ENCODE measurements at places on chromosomes 2 and 18.

GRCh38 chr2:145185696-145186095 is 665.8 kb upstream of the ZEB2 start:
- no peak for DNase-seq

DNA sequence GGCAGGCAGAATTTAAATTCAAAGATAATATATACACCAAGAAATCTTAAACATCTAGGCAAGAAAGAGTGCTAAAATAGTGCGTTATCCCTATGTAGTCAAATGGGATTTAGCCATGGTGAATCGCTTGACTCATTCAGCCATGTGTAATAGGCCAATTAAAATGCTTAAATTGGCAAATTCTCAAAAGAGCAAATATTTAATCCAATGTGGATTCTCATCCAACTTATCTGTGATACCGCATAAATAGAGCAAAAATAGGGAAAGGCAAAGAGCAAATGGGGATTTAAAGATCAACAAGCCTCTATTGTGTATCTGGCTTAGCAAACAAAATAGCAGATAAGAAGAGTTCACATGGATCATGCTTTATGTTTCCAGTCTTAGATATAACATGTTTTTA is 123.2 kb upstream of the RPRM start:
- no peak for DNase-seq

DNA sequence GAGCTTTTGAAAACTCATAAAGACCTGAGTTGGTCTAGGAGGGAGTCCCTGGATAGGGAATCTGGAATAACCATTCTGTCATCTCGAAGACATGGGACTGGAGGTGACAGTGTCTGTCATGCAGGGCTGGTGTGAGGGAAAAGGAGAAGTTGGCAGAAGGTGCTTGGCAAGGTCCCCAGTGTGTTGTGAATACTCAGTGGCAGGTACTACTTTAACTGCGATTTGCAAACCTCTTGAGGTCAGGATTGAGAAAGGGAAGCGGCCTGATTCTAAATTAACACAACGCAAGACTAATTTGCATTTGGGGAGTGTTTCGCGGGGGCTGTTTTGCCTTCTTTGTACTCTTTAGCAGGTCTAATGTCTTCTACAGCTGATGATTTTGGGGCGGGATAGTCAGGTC is 77.0 kb upstream of the TMEM200C start:
- DNase-seq: no peak

- no peak for DNase-seq
Measured at GRCh38 chr2:40352041-40352702, 99.7 kb downstream of the SLC8A1 start.

- no peak for DNase-seq
Measured at GRCh38 chr2:106277426-106277825, 83.3 kb upstream of the UXS1 start.

DNA sequence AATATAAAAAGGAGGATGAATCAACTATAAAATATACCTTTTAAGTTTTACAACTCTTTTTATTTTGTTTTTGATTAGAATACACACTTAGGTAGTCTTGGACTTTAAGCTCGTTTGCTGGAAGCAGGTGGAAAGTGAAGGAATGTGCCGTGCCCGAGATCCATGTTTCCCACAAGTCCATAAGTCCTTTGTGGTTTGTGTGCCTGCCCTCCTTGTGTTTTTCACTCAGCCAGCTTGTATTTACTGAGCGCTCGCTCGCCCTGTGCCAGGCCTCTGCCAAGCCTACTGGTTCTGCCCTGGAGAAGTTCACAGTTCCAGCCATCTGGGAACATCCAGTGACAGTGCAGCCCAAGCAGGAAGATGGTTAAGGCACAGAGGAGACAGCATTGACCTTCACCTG is 142.6 kb downstream of the MGAT5 start:
- DNase-seq: no peak

DNA sequence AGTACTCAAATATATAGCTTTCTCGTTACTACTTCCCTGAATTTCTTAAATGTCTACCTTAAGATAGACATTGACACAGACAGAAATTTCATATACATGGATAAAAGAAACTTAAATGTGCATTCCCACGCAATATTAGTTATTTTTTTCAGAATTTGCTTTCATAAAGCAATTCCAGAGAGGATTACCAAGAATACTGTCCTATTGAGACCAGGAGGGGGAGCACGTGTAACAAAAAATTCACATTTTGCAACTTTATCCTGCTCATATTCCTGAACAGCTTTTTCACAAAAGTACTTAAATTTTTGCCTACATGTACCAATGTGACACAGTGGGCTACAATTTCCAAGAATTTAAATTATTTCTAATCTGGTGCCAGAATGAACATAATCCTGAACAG is 30.7 kb upstream of the ERCC3 start:
- DNase-seq: no peak

- no peak for DNase-seq
Measured at GRCh38 chr2:98833172-98833916, 102.4 kb upstream of the MGAT4A start.

GRCh38 chr2:101124643-101125366 is 26.4 kb downstream of the TBC1D8 start:
- DNase-seq: no peak

- DNase-seq: no peak
Measured at GRCh38 chr2:12861344-12861930, 144.7 kb downstream of the TRIB2 start.

- DNase-seq: no peak
Measured at GRCh38 chr2:64214281-64215115, 70.3 kb upstream of the PELI1 start.

- DNase-seq: no peak
Measured at GRCh38 chr2:172293952-172294351, 133.4 kb upstream of the ITGA6 start.

DNA sequence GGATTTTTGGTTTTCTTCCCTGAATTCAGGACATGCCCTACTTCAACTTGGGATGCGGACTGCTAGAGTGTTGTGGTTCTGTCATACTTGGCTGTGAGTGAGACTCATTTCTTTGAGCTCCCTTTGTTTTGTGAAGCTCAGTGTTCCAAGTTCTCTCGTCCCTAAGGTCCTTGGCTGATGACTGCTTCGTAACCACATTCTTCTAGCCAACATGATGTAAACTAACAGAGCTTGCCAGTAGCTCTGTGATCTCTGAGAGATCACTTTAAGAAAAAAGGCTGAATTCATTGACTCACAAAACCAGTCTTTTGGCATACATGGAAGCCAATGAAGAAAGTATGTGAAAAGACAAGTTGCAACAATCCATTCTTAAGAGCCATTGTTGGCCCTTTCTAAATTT is 96.9 kb upstream of the MSTN start:
- no peak for DNase-seq

GRCh38 chr2:98606431-98606830 is 1.9 kb downstream of the COA5 start:
- DNase-seq: no peak

DNA sequence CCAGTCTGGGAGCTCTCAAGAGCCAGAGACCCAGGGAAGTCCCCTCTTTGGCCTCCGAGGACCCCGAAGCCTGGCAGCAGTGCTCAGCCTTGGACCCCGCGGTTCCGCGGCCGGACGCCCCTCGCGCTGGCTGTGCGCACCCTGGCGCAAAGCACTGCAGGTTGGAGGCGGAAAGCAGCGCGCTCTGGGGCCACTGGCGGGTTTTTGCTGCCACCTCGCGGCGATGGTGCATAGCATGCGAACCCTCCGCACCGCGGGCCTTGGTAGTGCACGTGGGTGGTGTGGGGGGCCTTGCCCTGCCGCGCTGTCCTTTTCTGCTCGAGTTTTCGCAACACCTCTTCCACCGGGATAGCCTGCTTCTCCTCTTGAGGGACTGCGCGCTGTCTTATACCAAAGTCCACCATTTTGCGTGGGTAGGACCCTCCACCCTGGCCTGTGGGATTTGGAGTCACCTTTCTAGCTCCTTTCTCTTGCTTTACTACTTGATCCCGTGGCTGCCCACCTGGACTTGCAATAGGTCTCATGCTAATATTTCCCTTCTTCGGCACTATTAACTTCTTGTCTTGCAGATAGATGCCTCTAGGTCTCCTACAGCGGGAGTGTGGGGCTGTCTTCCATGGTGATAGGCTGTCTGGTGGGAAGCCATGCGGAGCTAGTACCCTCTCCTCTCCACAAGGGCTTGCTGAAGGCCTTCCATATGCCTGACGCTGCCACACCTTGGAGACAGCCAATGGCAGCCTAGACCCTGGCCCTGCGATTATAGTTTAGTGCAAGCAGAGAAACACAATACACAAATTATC is 14.3 kb downstream of the SIX3 start:
- peak; percentile 55 for DNase-seq

- no peak for DNase-seq
Measured at GRCh38 chr2:150729495-150729955, 242.1 kb upstream of the RND3 start.

GRCh38 chr2:94759211-94759610 is 112.0 kb upstream of the TEKT4 start:
- DNase-seq: no peak

GRCh38 chr18:31070206-31070605 is 27.7 kb upstream of the DSC3 start:
- DNase-seq: no peak

DNA sequence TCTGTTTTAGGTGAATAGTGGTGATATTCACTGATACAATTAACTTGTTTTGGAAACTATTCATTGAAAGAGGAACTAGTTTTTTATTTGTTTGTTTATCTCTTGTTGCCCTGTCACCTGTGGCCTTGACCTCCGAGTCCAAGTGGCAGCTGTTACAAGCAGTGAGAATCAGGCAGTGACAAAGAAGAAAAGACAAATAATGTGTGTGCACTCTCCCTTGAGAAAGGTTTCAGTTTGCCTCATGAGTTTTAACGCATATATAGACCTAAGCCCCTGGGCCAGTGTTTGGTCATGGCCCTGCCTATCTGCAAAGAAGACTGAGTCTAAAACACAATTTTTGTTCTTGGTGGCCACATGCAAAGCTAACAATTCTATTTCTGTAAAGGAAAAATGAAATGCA is 15.3 kb downstream of the KYNU start:
- no peak for DNase-seq

DNA sequence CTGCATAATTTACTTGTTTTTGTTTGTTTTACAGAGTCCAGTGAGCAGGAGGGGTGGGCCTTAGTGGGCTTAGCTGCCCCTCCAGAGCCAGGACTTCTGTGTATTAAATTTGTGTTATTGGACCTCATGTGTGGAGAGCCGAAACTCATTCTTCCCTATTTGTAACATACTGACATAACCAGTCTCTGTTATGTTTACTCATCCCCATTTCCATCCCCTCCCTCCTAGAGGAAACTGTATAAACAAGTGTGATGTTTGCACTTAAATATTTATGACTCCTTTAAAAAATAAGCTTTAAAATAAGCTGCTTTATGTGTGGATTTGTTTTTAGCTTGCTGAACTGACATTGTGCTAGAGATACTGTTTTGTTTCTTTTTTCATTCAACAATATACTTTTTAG is 13.8 kb downstream of the ZNF512 start:
- DNase-seq: no peak

- no peak for DNase-seq
Measured at GRCh38 chr2:118291251-118291880, 203.1 kb downstream of the INSIG2 start.

- DNase-seq: no peak
Measured at GRCh38 chr2:74571058-74571457, 16.5 kb downstream of the DOK1 start.

GRCh38 chr2:46042207-46042637 is 255.0 kb upstream of the EPAS1 start:
- no peak for DNase-seq

DNA sequence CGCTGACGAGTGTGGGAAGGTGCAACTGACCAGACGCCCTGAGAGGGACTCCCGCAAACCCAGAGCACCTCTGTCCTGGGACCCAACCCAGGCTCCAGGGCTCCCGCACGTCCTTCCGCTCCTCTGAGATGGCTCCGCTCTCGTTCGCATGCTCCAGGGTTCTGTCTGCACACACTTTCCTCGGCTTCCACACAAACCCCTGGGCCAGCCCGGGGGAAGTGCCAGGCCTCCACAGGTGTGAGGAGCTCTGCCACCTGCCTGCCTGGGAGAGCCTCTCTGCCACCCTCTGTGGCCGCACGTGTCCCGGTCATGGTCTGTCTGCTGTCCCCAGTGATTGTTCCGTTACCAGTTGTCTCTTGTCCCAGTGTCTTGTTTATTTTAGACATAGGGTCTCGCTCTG is 222.9 kb downstream of the HDAC4 start:
- no peak for DNase-seq

DNA sequence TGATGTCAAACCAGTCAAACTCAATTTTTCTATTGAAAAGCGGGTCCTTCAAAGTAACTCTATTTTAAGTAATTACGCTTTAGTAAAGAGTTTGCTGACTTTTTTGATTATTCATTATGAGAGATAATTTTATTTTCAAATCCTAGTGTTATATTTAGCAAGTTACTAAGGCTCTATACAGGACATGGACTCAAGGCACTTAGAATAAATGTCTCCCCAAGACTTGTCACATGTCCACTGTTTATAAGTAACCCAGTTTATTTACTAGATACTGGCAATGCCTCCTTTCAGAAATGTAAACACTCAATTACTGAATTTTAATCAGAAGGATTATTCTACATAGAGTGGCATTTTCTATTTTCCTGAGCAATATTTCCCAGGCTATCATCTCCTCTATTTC is 638.1 kb downstream of the ERBB4 start:
- no peak for DNase-seq

- no peak for DNase-seq
Measured at GRCh38 chr2:174682007-174682577, 82.2 kb downstream of the CHRNA1 start.

GRCh38 chr18:57954935-57955334 is 89.1 kb upstream of the NEDD4L start:
- no peak for DNase-seq

- no peak for DNase-seq
Measured at GRCh38 chr2:227456772-227457171, 15.2 kb upstream of the AGFG1 start.

- no peak for DNase-seq
Measured at GRCh38 chr2:85221067-85221691, 88.0 kb downstream of the TCF7L1 start.

DNA sequence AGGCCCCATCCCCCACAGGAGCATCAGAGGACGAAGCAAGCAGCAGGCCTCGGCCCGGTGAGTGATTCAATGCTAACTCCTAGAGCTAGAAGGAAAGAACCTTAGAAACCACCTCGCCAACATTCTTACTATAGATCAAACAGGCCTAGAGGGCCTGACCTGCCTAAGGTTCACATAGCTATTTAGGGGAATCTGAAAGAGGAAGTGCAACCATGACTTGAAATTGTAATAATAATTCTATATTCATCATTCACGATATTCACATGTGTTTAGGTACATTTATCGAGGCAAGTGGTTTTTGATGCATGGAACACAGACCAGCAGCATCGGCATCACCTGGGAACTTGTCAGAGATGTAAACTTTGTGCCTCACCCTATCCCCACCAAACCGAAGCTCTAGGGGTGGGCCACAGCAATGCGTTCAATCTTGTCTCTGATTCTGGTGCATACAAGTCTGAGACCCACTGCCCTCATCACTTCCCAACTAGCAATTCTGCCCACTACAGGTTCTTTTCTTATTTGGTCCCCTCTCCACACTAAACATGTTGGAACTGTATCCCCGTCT is 78.0 kb upstream of the DNMT3A start:
- DNase-seq: no peak

Measured in stimulated activated CD8-positive, alpha-beta memory T cell treated with anti-CD3 and anti-CD28 coated beads, Interleukin-7, amount 100 ng/mL, for 48 hours (primary cell).